ENCODE measurements at places on chromosomes 2 and 18. TPM values are rescaled to one million over a fixed set of nuclear protein-coding genes. Genes with fewer than 3 reads are reported as not detected.

- no peak for DNase-seq
Measured at GRCh38 chr2:64419596-64420165, 34.3 kb upstream of the LGALSL start.

GRCh38 chr2:85611705-85612587, at the start of gene C2orf68:
C2orf68 (minus strand) TSS chr2:85612066; CDS start chr2:85611984, 82 bp downstream.
- DNase-seq = no peak

DNA sequence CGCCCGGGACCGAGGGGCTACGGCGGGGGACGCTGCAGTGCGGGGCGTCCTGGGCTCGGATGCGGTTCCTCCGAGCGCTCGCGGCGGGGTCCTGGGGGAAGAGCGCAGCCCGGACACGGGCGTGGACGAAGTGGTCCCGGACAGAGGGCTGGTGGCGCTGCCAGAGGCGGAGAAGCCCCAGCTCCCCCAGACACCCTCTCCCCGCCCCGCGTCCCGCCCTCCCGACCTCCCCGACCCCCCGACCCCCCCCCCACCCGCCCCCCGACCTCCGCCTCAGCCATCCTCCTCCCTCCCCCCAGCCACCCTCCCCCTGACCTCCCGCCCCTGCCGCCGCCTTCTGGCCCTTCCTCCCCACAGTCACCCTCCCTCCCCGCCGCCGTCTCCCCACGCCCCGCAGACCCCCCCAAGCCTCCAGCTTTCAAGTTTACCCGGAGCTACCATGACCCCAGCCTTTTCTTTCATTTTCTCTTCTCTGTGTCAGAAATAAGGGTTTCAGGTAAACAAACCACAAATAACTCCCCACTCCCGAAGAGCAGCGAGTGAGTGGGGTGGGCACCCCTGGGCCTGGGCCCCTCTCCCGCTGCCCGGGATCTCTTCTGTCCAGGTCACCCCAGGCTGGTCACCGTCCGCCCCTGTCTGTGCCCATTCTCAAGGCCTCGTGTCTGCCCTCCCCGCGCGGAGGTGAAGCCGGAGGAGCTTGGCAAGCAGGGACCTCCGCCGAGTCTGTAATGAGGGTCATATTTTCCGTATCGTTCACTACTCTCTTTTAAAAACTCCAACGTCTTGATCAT, 5.1 kb downstream of the NFATC1 start:
- DNase-seq = no peak

DNA sequence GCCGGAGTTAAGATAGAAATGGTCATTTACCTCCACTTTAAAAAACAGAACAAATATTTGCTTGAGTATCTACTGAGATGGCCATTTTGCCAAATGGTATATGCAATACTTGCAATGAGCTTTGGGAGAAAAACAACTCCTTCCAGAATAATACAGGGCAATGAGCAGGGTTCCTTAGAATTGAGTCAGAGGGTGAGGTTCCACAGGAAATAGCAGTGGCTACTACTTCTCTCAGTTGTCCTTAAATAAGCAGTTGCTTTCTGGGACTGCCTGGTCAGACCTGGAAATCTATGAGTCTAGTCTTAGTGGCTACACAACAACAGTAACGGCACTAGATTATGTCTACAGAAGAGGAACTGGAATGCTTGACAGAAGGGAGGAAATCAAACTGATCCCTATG, 80.9 kb upstream of the CCDC85A start:
- no peak for DNase-seq

DNA sequence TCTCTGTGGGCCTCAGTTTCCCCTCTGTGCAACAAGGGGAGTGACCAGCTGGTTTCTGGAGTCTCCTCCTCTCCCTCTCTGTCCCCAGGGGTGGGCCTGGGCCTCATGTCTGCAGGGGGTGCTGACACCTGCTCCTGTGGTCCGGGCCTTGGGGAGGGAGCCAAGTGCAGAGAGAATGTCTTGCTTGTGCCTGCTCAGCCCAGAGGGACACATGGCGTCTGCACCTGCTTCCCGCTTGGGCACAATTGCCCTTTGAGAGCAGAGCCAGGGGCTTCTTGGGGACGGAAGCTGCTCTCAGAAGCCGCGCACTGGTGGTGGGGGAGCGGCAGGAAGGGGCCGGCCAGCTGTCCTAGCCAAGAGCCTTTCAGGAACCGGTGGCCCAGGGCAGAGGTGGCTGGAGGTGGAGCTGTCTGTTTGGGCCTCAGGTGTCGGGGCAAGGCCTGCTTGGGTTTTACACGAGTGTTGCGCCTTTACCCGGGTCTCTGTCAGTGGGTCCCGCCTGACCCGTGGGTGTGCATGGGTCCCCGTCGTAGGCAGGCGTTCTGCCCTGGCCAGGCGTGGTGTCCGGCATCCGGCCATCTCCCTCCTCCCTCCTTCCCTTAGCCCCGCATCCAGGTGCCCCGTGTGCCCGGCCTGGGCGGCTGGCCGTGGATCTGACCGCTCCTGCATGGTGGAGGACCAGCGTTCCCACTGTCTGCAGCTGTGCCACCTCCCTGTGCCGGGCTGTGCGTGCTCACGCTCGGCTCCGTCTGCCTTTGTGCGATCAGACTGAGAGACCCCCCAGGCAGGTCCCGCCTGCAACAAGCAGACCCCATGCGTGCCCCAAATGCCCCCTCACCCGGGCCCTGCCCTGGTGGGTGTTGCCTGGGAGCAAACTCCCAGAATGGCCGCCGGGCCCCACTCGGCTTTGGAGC, 4.0 kb downstream of the NEU4 start:
- no peak for DNase-seq

TXNDC2 gene
- not detected for total RNA-seq

SCN9A gene
- total RNA-seq = 7.2 TPM

GRCh38 chr2:12321886-12322285, 394.9 kb upstream of the TRIB2 start:
- no peak for DNase-seq

DNA sequence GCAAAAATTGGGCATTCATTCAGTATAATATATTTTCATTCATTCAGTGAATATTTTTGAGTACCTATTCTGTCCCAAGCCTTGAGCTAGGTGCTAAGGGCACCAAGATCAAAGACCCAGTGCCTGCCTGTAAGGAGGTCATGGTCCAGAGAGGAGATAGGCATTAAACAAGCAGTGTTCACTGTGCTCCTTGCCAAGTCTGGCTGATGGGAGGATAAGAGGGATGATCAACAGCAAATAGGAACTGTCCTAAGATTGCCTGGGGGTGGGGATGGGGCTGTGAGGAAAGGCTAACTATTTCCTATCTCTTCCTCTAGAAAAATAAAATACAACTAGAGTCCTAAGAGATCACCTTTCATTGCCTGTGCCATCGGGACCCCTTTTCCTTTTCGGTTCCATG, 60.4 kb downstream of the SETBP1 start:
- DNase-seq = no peak

DNA sequence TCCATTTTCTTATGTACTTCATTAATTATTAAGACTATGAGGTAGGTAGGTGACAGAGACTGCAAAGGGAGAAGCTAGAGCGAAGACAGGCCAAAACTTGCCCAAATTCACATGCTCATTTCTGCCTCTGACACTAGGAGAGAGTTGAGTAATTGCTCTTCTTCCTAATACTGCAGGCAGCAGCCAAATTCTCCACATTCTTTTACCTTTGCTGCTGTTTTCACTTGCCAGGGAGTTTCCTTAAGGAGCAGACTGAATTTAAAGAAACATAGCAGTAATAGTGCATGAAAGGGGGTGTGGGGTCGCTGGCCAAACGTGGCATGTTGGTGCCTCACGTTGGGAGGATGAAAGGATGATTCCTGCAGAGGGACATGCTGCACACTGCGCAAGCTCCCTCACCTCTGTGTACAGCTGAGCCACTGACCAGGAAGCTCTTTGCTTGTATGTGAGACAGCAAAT, 12.3 kb downstream of the CRIM1 start:
- no peak for DNase-seq

DGUOK gene
- total RNA-seq = 71.3 TPM

GRCh38 chr2:100262555-100263320, 59.6 kb downstream of the LONRF2 start:
- no peak for DNase-seq

DNA sequence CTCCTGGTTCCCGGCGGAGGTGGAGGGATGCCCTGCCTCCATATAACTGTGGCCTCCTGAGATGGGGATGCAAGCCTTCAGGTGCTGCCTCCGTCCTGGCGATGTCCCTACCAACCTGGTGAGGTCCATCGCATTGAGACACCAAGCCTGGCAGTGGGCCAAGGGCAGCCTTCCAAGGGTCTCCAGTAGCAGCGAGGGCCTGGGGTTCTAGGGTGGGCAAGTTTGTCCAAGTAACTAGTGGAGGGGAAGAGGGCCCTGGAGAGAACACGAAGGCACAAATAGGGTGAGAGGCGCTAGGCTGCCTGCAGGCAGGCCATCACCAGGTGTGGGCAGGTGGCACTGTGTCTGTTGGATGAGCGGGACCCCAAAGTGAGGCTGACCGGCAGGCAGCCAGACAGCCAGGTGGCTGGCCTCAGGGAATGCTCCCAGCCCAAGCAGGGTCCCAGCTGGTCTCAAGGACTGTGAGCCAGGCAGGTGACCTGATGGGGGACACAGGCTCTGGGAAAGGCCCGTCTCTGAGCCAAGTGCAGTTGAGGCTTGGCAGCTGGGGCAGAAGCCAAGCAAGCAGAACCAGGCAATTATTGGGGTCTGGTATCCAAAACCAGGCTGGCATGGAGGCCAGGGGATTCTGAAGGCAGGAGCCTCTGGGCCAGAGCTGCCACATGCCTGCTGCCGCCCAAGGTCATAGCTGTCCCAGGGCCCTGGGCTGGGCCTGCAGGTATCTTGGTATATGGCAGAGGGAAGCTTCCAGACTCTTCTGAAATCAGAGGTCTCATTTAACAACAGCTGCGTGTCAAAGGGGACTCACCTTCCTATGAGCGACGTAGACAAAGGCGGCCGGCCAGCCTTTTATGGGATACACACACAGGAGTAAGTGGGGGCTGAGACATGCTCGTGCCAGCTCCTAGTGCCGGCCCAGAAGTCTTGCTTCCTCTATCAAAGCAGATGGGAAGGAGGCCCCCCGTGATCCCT, 23.4 kb downstream of the RAMP1 start:
- DNase-seq = no peak

DNA sequence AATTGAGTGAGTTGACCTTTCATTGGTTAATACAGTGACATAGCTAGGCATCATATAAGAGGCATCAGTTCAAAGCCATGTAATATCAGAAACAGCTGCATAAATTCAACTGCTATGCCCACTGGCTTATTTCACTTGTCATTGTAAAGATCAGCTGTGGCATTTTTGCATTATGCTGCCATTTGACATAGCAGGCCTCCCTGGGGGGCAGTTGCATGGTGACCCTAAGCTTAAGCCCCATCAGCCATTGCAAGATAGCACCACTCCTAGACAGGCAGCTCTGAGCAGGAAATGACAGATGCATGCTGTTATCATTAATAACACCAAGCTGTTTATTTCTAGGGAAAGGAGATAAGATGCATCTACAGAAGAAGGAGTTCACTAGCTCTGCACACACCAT, 233.4 kb upstream of the CNTNAP5 start:
- no peak for DNase-seq

Data from kidney epithelial cell (primary cell).